CD4-positive, alpha-beta T cell treated with Interleukin-6 at 100 ng/mL for 8 hours (primary cell): ENCODE measurements at places on chromosomes 2 and 18.

DNA sequence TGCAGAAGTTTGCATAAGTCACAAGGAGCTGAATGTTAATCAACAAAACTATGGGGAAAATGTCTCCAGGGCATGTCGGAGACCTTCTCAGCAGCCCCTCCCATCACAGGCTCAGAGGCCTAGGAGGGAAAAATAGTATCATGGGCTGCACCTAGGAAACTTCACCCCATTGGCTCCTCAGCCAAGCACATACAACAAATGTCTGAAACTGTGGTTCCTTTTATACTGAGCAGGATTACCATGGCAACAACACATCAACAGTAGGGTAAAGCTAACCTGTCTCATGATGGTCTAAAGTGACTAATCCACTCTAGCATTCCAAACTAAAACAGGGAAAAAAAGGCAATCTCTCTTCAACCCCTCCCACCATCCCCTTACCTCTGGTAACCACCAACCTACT lies 3.2 kb upstream of the NEMP2 start:
- no peak for DNase-seq

DNA sequence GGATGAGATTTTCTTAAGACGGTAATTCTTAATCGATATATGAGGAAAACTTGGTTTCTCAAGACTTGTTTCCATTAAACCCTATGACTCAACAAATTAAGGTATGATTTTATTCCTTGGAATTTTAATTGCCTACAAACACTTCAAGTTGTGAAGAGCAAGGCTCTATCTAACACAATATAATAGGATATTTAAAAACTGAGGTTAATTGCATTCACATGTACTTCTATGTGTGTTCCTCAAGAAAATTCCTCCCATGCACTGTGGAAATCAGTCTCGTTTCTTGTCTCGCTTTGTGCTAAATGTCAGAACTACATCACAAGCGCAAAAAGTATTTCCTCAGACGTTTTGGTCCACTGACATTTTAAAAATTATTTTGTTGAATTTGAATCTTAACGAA lies 109.6 kb upstream of the UNC80 start:
- no peak for DNase-seq

- DNase-seq = no peak
These were observed 491.2 kb downstream of the SUCLG1 start for GRCh38 chr2:83967854-83968253.

GRCh38 chr2:11128243-11128951 lies 26.9 kb upstream of the SLC66A3 start:
- DNase-seq = no peak

DNA sequence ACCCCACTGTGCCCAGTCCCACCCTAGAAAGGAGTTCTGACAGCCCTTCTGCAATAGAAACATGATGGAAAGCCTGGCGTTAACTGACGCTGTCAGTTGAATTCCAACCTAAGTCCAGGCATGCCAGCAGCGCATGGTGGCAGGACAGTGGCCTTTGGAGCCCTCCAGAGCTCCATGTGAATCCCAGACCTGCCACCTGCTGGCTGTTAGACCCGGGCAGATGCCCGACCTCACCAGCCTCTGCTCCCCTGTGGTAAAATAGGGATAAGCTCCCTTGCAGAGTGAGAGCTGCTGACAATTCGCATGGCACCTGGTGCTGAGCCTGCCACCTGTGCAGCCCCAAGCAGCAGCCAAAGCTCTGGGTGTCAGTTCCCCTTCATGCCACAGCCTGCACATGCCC lies 138.6 kb downstream of the LOXHD1 start:
- no peak for DNase-seq

DNA sequence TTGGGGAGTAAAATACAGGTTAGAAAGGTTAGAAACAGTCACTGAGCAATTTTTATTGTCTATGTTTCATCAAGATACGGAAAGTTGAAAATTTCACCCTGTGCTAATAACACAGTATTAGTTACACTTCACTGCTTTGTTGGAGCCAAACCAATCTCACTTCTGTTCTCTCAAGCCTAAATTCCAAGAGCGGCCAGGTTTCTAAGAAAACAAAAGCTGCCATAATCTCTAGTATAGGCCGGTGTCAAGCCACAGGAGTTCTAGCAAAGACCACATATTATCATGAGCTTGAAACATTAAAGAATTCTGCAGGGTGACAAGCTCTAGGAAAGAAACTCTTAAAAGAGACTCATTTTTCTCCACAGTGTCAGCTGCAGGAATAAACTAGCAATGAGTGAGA lies 128.7 kb downstream of the TXNL1 start:
- DNase-seq = no peak

GRCh38 chr2:107936433-107937359 lies 49.6 kb upstream of the SLC5A7 start:
- no peak for DNase-seq

DNA sequence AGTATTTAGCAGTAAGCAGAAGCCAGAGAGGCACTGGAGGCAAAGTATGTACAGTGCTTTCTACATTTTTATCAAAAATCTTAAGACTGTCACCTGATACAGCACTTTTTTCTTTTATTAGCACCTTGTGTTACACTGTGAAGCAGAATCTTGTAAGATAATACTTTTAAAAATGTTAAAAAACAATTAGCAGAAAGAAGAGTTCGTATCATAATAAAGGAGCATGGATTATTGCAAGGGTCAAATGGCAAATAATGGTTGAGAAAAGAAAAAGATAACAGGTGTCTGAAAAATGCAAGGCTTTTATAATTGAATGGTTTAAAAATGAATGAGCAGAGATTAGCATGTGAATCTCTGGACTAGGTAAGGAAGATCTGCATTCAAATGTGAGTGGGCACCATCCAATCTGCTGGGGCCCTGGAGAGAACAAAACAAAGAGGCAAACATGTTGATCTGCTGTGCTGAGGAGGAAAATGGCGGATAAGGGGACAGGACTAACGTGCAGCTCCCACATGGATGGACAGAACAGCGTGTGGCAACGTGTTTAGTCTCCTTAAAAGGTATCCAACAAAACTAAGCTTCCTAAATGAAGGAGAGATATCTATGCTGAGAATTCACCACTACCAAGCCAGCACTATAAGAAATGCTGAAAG lies 9.5 kb downstream of the CEBPZOS start:
- DNase-seq = no peak

DNA sequence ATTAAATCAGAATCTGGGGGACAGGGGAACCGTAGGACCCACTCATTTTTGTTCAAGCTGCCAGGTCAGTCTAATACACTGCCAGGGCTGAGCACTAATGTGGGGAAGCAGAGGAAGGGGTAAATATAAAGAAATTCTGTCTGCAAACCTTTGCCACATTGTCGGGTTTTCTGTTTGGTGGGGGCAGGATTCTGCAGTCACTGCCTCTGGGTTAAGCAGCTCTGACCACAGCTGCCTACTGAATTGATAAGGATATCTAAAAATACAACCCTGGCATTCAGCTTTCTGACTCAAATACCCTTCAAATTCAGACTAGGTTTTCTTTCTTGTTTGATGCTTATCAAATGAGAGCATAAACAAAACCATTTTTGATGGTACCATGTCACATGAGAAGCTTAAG lies 6.0 kb downstream of the DNER start:
- no peak for DNase-seq
